CD4-positive, alpha-beta T cell treated with Interleukin-10 for 1 hour (primary cell): ENCODE measurements at places on chromosomes 3 and 15.

GRCh38 chr3:194040516-194041273 lies 95.3 kb upstream of the HES1 start:
- no peak for DNase-seq

- no peak for DNase-seq
Measured at GRCh38 chr3:126964261-126964660, 18.7 kb upstream of the PLXNA1 start.

DNA sequence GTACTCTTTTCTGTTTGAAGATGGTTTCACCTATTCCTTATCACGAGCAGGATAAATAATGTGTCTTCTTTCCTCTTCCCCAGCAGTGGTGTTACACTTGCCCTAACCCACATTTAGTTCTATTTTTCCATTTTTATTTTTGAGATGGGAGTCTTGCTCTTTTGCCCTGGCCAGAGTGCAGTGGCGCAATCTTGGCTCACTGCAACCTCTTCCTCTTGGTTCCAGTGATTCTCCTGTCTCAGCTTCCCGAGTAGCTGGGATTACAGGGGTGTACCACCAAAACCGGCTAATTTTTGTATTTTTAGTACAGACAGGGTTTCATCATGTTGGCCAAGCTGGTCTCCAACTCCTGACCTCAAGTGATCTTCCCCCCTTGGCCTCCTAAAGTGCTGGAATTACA lies 372.4 kb downstream of the FOXP1 start:
- no peak for DNase-seq

DNA sequence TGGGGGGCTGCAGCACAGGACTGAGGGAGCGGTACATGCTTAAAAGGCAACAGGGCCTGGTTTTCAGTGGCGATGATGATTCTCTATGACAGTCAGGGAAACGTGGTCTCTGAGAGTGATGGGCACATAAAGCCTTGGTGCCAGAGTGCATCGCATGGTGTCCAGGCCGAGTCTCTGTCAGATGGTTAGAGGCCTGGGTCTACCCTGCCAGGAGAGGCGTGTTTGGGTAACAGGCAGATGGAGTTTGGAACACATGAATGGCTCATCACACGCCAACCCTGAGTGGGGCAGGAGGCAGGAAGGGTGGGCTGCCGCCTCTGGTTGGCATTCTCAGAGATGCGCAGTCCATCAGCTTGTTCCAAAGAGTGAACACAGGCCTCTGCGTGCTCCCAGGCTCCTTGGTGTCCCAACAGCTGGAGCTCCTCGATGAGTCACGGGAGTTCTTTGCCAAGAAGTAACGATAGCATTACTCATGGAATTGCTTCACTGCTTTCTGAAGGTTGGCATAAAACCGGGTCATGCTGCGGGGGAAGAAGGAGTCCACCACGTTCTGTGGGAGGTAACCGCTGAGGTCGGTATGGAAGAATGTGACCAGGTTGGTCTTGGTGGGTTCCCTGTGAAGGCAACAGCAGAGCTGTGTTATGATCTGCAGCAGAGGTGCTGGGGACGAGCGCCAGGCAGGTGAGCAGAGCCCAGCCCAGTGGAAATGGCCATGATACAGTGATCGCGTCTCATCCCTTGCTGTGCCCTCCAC lies 11.0 kb downstream of the STARD5 start:
- no peak for DNase-seq

- DNase-seq = no peak
Measured at GRCh38 chr15:50140098-50140497, 21.1 kb upstream of the ATP8B4 start.

GRCh38 chr3:46503200-46503874 lies 5.6 kb downstream of the RTP3 start:
- no peak for DNase-seq

- DNase-seq = no peak
Measured at GRCh38 chr15:67109141-67110034, 44.0 kb downstream of the SMAD3 start.

- DNase-seq = no peak
Measured at GRCh38 chr3:136093771-136094170, 102.4 kb downstream of the MSL2 start.

DNA sequence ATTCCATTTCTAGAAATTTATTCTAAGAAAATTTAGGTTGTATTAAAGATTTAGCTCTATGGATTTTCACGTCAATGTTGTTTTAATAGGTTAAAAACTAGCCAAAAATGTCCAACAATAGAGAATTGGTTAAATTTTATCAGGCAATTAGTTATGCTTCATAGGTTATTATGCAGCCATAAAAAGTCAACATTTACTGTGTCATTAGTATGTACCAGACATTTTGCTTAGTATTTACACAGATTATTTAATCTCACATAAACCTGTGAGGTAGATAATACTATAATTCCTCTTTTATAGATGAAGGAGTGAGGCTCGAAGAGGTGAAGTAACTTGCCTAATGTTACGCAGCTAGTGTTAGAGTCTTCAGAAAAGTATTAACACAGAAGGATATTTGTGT lies 70.6 kb upstream of the LRRFIP2 start:
- no peak for DNase-seq

DNA sequence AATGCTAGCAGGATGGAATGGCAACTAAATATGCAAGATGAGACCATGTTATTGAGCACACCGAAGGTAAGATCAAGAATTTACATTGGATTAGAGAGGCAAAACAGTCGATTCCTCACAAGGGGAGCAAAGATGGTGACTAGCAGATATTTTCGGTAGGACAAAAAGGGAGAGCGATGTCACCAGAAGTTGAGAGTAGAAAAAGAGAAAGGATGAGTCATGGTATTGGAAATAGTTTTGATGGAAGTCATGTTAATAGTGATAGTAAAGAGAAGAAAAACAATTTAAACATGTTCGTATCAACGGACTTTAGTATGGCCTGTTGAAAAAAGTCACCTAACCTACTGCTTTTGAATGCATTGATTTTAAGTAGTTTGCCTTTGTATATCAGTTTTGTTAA lies 55.0 kb downstream of the UBE2E2 start:
- DNase-seq = no peak

GRCh38 chr15:25787855-25788520 lies 75.1 kb downstream of the ATP10A start:
- no peak for DNase-seq

GRCh38 chr3:158750016-158750415 lies 17.8 kb upstream of the RARRES1 start:
- DNase-seq = no peak

GRCh38 chr3:186133980-186134379 lies 25.1 kb upstream of the ETV5 start:
- DNase-seq = no peak

GRCh38 chr3:195806916-195807231 lies 4.9 kb downstream of the MUC4 start:
- DNase-seq = no peak

DNA sequence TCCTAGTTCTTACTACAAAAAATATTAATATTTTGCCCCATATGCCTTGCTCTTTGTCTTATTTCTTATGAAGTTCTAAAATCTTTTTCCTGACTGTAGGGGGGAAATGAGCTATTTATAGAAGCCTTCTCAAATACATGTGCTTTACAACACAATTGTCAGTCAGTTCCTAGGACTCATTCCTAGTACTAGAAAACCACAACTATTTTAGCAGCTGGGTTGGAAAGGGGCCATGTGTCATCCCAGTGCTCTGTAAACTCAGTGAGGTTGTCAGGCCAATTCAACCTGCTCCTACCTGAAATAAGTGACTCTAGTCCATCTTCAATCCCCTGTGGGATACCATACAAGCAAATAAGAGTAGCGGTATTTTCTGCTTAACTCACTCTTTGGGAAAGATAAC lies 153.8 kb downstream of the ULK4 start:
- no peak for DNase-seq

- DNase-seq = no peak
Measured at GRCh38 chr15:47506329-47507100, 210.8 kb upstream of the SEMA6D start.

DNA sequence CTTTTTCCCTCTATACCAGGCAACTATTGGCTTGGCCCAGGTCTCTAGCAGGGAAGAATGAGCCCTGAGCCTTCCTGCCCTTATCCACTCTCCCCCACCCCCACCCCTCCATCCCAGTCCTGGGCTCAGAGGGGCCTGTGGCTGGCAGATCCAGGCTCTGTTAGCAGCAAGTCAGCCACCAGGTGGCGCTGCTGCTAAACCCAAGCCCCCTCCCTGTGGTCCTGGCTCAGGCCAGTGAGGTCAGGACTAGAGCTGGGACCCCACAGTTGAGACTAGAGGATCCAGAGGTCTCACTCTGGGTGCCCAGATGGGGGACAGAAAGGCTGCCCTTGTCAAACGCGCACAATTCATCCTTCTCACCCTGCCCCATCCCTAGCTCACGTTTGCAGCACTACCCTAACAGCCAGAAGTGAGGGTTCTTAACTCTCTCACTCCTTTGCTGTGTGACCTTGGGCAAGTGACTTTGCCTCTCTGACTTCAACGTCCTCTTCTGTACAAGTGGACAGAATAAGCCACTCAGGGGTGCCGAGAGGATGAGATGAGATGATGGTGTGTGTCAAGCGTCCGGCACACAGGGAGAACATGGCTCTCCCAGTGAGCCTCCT lies 46.8 kb upstream of the SLC6A1 start:
- peak; percentile 20 for DNase-seq

DNA sequence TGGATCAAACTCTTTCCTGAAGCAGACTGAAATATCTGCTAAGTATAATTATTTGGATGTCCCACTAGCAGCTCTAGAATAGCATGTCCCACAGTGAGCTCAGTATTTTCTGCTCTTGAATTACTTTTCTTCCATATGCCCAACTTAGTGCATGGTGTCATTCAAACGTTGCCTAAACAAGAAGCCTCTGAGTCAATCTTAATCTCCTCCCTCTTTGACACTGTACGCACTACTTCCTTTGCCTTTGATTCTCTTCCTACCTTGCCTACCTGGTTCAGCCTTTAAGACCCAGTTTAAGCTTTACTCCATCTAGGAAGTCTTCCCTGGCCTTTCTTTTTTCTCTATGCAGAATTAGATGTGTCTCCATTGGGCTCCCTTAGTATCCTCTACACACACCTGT lies 54.5 kb downstream of the SEC22A start:
- DNase-seq = no peak

- peak; percentile 76 for DNase-seq
Measured at GRCh38 chr15:79923079-79923514, 26.3 kb upstream of the MTHFS start.

DNA sequence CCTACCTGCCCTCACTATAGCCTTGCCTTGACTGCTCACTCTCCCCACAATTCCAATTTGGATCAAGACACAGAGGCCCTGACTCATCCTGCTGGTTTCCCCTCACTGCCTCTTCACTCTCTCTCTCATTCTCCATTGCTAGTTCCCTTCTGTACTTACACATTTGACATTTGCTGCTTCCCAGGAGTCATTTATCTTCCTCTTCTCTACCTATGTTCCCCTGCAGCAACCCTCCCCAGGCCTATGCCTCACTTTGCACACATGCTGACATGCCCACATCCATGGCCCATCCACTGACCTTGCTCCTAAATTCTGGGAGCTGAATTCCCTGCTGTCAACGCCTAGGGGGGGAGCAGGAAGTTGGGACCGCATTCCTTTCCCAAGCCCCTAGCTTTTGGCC lies 82.2 kb downstream of the SRGAP3 start:
- DNase-seq = no peak

- DNase-seq = no peak
Measured at GRCh38 chr3:179263134-179263533, 12.2 kb upstream of the KCNMB3 start.

DNA sequence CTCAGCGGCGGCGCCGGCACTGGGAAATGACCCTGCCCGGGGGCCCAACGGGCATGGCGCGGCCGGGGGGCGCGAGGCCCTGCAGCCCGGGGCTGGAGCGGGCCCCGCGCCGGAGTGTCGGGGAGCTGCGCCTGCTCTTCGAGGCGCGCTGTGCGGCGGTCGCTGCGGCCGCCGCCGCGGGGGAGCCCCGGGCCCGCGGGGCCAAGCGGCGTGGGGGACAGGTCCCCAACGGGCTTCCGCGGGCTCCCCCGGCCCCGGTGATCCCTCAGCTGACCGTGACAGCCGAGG lies 172 bp downstream of the ITPKA start:
- no peak for DNase-seq

DNA sequence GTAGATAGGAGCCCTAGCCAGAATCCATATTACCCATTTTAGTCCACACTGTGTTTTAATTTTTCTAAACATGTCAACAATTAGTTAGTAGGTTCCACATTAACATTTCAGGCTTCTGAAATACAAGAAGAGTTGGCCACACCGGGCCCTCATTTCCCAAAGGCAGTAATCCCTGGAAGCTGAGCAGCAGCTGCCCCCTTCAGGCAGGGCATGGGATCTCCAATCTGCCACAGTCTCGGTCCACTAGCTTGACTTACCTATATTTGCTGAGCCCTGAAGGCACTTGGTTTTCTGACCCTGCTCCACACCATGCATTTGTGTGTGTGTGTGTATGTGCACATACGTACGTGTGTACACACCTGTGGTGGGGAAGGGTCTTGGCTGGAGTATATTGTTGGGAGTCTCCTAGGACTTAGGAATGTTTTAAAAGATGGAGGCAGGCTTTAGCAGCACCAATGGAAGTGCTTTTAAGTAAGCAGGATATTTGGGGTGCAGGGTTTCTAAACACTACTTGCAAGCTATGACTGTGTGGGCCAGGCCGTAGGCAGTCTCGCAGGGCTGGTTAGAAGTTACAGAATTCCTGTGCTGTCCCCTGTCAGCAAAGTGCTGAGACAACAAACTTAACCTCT lies 71.2 kb upstream of the SOX14 start:
- no peak for DNase-seq

- no peak for DNase-seq
Measured at GRCh38 chr3:77746892-77747291, 707.0 kb downstream of the ROBO2 start.
